ENCODE measurements at places on chromosomes 5 and 9.

GRCh38 chr5:127867022-127867783 is 164.0 kb downstream of the CCDC192 start:
- DNase-seq: no peak

- DNase-seq: no peak
Observed at GRCh38 chr5:3276896-3277295, 318.7 kb upstream of the IRX1 start.

DNA sequence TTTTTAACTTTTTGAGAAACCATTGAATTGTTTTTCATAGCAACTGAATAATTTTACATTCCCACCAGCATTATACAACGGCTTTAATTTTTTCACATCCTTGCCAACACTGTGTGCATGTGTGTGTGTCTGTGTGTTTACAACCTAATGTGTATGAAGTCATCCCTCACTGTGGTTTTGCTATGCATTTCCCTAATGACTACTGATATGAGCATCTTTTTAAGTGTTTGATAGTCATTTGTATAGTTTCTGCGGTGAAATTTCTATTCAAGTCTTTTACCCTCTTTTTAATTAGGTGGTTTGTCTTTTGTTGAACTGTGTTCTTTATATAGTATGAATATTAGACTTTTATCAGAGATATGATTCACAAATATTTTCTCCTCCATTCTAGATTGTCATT is 263.1 kb upstream of the COX7C start:
- no peak for DNase-seq

GRCh38 chr5:72818866-72819534 is 2.5 kb downstream of the TNPO1 start:
- peak; percentile 7 for DNase-seq

DNA sequence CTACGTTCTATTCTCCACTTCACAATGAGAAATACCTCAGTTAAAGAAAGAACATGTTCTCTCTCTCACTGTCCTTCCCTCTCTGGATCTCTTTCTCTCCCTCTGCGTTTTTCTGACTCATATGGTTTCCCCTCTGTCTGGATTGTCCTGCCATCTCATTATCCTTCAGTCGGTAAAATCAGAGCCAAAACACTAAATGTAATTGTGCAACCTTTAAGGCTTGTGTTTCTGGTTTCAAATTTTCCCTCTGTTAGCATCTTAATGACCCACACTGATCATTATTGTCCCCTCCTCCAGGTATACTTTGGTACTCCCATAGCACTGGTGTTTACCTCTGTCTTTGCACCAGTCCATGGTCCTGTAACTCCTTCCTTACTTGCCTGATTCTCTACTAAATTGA is 509.4 kb upstream of the C9orf72 start:
- DNase-seq: no peak

All from stimulated activated CD8-positive, alpha-beta memory T cell treated with anti-CD3 and anti-CD28 coated beads, Interleukin-7, amount 100 ng/mL, for 1 hour (primary cell).